ENCODE measurements at places on chromosomes 4 and X.

- H3K4me3 ChIP-seq = no peak overlapping the region
- no peaks in the 10 kb centered on the region for H3K36me3 ChIP-seq
- peaks cover 9% of the 10 kb centered on the region for H3K27me3 ChIP-seq
- DNase-seq = no peak
Measured at GRCh38 chrX:86137071-86137470, 11.2 kb upstream of the DACH2 start.

DNA sequence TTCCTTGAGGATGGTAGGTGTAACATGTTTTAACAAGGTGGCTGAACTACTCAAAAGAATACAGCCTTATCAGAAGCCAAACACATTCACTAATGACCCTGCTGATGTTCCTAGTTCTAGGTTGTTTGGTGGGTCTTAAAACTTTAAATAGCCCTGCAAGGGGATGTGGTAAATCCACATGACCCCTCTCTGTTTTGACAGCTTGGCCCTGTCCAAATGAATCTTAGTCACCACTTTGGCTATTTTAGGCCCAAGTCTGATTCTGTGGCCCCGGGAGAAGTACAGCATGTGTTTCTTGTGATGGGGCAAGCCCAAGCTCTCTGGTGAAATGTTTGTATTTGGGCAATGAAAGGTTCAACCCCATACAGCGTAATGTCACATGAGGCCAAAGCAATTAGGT lies 54.5 kb upstream of the GPR34 start:
- H3K36me3 ChIP-seq = no peaks in the 10 kb centered on the region
- no peak for DNase-seq
- peaks cover 3% of the 10 kb centered on the region for H3K4me1 ChIP-seq
- H3K27me3 ChIP-seq = no peaks in the 10 kb centered on the region
- no peak overlapping the region for H3K27ac ChIP-seq

DNA sequence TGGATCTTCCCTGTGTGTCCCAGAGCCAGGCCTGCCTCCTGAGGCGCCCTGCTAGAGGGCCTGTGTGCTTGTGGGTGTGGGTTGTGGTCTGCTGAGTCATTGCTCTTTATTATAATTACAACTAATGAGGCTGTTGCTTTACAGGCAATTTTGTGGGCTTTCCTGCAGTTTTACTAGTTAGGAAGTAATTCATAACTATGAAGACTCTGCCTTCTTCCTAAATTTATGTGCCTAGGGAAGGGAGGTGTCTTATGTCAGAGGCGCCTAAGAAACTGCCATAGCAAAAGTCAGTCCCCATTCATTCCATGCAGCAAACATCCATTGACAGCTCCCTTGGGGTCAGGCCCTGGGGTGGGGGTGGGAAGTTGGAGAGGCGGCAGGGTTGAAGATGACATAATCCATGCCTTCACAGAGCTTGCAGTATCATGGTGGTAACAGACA lies 359.2 kb downstream of the IDS start:
- no peaks in the 10 kb centered on the region for H3K36me3 ChIP-seq
- no peak for DNase-seq
- no peaks in the 10 kb centered on the region for H3K4me1 ChIP-seq

- no peaks in the 10 kb centered on the region for H3K36me3 ChIP-seq
- no peak for DNase-seq
- H3K27me3 ChIP-seq = peaks cover 15% of the 10 kb centered on the region
- no peak overlapping the region for H3K4me3 ChIP-seq
- H3K27ac ChIP-seq = no peak overlapping the region
Measured at GRCh38 chrX:119325456-119325855, 73.7 kb upstream of the SLC25A43 start.

GRCh38 chr4:54440394-54441136 lies 211.5 kb downstream of the PDGFRA start:
- H3K4me1 ChIP-seq = peaks cover 4% of the 10 kb centered on the region
- H3K27me3 ChIP-seq = peaks cover 6% of the 10 kb centered on the region
- H3K4me3 ChIP-seq = peak overlapping the region; percentile 51
- no peak overlapping the region for H3K27ac ChIP-seq
- no peaks in the 10 kb centered on the region for H3K36me3 ChIP-seq
- no peak for DNase-seq

- peaks cover 33% of the 10 kb centered on the region for H3K4me1 ChIP-seq
- DNase-seq = no peak
- peak overlapping the region; percentile 66 for H3K4me3 ChIP-seq
- H3K36me3 ChIP-seq = peaks cover under 1% of the 10 kb centered on the region
Measured at GRCh38 chr4:7826176-7826908, 113.3 kb downstream of the AFAP1 start.

- H3K4me1 ChIP-seq = no peaks in the 10 kb centered on the region
- H3K36me3 ChIP-seq = peaks cover 6% of the 10 kb centered on the region
- DNase-seq = no peak
- no peak overlapping the region for H3K27ac ChIP-seq
- no peaks in the 10 kb centered on the region for H3K27me3 ChIP-seq
- no peak overlapping the region for H3K4me3 ChIP-seq
Measured at GRCh38 chr4:22574880-22575279, 59.0 kb upstream of the ADGRA3 start.

- no peaks in the 10 kb centered on the region for H3K4me1 ChIP-seq
- H3K27me3 ChIP-seq = no peaks in the 10 kb centered on the region
- no peak for DNase-seq
- no peak overlapping the region for H3K27ac ChIP-seq
- H3K36me3 ChIP-seq = peaks cover 4% of the 10 kb centered on the region
Measured at GRCh38 chr4:150327262-150327780, 249.1 kb downstream of the DCLK2 start.

DNA sequence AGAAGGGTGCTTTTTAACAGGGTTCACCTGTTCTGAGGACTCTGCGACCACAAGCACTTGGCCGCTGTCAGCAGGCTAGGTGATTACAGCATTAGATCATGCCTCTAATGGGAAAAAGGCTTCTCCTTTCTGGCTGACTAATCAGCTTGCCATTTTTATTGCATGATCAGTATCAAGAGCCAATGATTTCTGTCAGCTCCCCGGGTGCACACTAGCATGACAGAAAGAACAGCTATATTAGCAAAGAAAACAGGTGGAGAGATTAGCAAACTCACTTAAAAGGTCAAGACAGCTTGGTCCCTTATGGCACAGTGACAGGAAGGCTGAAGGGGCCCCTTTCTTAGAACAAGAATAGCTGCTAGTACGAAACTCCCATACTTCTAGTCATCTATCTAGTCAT lies 170.0 kb downstream of the SMIM20 start:
- peak overlapping the region; percentile 31 for H3K4me3 ChIP-seq
- peaks cover 14% of the 10 kb centered on the region for H3K36me3 ChIP-seq
- H3K4me1 ChIP-seq = peaks cover 76% of the 10 kb centered on the region
- DNase-seq = no peak
- H3K27ac ChIP-seq = peak overlapping the region; percentile 91

DNA sequence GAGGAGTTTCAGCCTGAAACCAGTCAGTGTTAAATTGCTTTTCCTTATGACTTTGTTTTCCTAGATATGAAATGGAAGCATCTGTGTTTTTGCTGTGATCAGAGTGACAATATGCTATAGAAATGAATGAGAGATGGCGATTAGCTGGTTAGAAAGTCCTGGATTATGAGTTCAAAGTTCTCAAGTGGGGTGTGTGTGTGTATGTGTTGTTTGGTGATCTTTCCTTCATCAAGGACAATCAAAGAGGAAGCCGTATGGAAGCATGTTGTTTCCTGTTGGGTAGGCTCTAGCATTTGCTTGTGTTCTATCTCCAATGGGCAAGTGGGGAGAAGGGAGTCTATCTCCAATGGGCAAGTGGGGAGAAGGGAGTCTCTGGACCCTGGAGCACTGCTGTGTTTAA lies 64.0 kb upstream of the STX18 start:
- no peaks in the 10 kb centered on the region for H3K36me3 ChIP-seq
- no peak for DNase-seq
- no peak overlapping the region for H3K4me3 ChIP-seq

DNA sequence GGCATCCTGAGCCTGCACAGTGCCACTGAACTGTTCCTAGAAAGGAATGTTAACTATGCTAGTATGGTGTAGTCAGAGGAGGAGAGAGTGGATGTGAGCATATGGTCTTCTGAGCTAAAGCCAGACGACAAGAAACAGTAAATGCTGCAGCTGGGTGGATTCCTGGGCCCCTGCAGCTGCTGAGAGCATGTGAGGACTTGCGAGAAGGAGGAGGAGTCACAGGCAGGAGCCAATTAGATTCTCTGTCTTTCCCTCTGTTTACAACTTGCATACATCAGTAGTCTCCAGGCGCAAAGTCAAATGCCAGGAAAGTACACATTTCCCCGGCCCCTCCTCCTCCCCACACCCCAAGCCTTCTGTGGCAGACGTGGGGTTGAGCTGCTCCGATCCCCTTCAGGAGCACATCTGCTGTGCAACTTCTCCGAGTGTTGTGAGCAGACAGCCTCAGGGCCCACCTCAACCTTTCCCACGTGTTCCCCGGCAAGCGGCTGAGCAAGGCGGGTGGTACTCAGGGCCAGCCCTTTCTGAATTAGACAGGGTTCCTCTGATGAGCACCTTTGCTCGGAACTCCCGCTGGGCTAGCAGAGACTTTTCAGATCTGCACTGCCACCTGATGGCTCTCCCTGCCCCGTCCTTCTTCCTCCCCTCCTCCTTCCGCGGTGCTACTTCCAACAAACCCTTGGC lies 108.7 kb upstream of the ATP6AP2 start:
- peaks cover 11% of the 10 kb centered on the region for H3K4me1 ChIP-seq
- no peak overlapping the region for H3K27ac ChIP-seq
- H3K36me3 ChIP-seq = no peaks in the 10 kb centered on the region
- peaks cover 32% of the 10 kb centered on the region for H3K27me3 ChIP-seq
- no peak for DNase-seq
- peak overlapping the region; percentile 21 for H3K4me3 ChIP-seq

- H3K4me3 ChIP-seq = no peak overlapping the region
- H3K36me3 ChIP-seq = no peaks in the 10 kb centered on the region
- no peaks in the 10 kb centered on the region for H3K27me3 ChIP-seq
- H3K27ac ChIP-seq = peak overlapping the region; percentile 39
- no peaks in the 10 kb centered on the region for H3K4me1 ChIP-seq
- DNase-seq = no peak
Measured at GRCh38 chrX:30597216-30598012, 19.8 kb upstream of the TASL start.

GRCh38 chr4:73375328-73375741 lies 28.8 kb upstream of the ALB start:
- H3K27me3 ChIP-seq = no peaks in the 10 kb centered on the region
- no peaks in the 10 kb centered on the region for H3K36me3 ChIP-seq
- H3K4me3 ChIP-seq = no peak overlapping the region
- DNase-seq = no peak
- no peak overlapping the region for H3K27ac ChIP-seq
- H3K4me1 ChIP-seq = no peaks in the 10 kb centered on the region

- no peak for DNase-seq
- peaks cover 11% of the 10 kb centered on the region for H3K36me3 ChIP-seq
- peaks cover 29% of the 10 kb centered on the region for H3K4me1 ChIP-seq
- no peak overlapping the region for H3K27ac ChIP-seq
Measured at GRCh38 chr4:52645300-52645699, 13.8 kb downstream of the USP46 start.

GRCh38 chrX:97398030-97398551 lies 514.4 kb downstream of the RPA4 start:
- peak overlapping the region; percentile 74 for H3K4me3 ChIP-seq
- peaks cover 40% of the 10 kb centered on the region for H3K4me1 ChIP-seq
- H3K27ac ChIP-seq = peak overlapping the region; percentile 28
- no peaks in the 10 kb centered on the region for H3K36me3 ChIP-seq
- DNase-seq = no peak
- no peaks in the 10 kb centered on the region for H3K27me3 ChIP-seq

- no peak for DNase-seq
- H3K4me1 ChIP-seq = no peaks in the 10 kb centered on the region
- peaks cover 11% of the 10 kb centered on the region for H3K27me3 ChIP-seq
- H3K27ac ChIP-seq = no peak overlapping the region
- no peak overlapping the region for H3K4me3 ChIP-seq
Measured at GRCh38 chrX:138018145-138018799, 452.3 kb downstream of the ZIC3 start.

- H3K4me1 ChIP-seq = peaks cover 2% of the 10 kb centered on the region
- H3K27me3 ChIP-seq = no peaks in the 10 kb centered on the region
- H3K36me3 ChIP-seq = no peaks in the 10 kb centered on the region
- no peak for DNase-seq
- no peak overlapping the region for H3K27ac ChIP-seq
Measured at GRCh38 chrX:23900220-23900797, 7.4 kb downstream of the APOO start.

DNA sequence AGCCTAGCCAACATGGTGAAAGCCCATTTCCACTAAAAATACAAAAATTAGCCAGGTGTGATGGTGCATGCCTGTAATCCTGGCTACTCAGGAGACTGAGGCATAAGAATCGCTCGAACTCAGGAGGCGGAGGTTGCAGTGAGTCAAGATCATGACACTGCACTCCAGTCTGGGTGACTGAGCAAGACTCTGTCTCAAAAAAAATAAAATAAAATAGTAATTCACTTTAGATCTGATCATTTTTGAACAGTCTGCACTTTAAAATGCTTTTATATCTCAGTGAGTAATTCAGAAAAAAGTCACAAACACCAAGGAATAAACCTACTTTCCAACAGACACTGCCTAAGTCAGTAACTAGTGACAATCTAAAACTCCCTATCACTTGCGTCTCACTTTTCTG lies 25.6 kb upstream of the CORIN start:
- H3K36me3 ChIP-seq = no peaks in the 10 kb centered on the region
- H3K27ac ChIP-seq = no peak overlapping the region
- H3K4me1 ChIP-seq = no peaks in the 10 kb centered on the region
- DNase-seq = no peak
- no peak overlapping the region for H3K4me3 ChIP-seq

GRCh38 chrX:110287605-110288004 lies 30.3 kb downstream of the AMMECR1 start:
- peaks cover 2% of the 10 kb centered on the region for H3K27me3 ChIP-seq
- peaks cover 20% of the 10 kb centered on the region for H3K4me1 ChIP-seq
- no peak overlapping the region for H3K27ac ChIP-seq
- no peak overlapping the region for H3K4me3 ChIP-seq

DNA sequence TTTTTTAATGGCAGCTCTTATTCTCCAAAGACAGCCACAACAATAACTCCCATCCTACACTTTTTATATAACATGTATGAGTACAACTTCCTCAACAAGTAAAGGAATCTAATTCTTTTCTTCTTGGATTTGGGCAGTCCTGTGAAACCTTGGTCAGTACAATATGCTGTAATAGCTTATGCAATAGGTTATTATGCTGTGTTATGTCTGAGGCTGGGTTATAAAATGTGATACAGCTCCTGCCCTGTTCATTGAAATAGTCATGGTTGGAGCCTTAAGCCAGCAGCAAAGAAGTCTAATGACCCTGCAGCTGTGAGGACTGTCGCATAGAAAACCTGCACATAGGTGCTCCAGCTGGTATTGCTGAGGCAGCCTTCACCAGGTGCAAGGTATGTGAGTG lies 215.8 kb upstream of the RASGEF1B start:
- no peak for DNase-seq
- H3K27me3 ChIP-seq = peaks cover 13% of the 10 kb centered on the region
- H3K4me1 ChIP-seq = no peaks in the 10 kb centered on the region
- no peak overlapping the region for H3K4me3 ChIP-seq
- H3K27ac ChIP-seq = no peak overlapping the region

DNA sequence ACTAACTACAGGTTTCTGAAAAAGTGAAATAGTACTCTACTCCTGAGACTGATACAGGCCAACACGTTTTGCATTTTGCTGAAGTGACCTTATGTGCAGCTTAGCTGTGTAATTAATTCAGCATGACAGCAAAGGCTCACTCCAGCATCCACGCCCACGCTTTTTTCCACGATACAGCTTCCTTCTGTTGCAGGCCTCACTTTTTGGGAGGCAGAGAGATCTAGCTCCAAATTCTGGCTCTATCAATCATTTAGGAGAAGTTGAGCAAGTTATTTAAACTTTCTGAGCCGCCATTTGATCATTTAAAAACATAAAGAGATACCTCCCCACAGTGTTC lies 160.3 kb downstream of the AFAP1 start:
- no peak overlapping the region for H3K4me3 ChIP-seq
- no peaks in the 10 kb centered on the region for H3K36me3 ChIP-seq
- H3K27ac ChIP-seq = no peak overlapping the region
- H3K4me1 ChIP-seq = peaks cover 26% of the 10 kb centered on the region
- DNase-seq = no peak
- no peaks in the 10 kb centered on the region for H3K27me3 ChIP-seq
